CD4-positive, alpha-beta T cell treated with Interleukin-4 for 1 hour (primary cell): ENCODE measurements at places on chromosomes 11 and 22.
A peak's percentile ranks its signal among the peaks of the same experiment; 100 is the strongest.

- DNase-seq, result no peak
Observed at GRCh38 chr22:30302810-30303138, 13.5 kb upstream of the CASTOR1 start.

DNA sequence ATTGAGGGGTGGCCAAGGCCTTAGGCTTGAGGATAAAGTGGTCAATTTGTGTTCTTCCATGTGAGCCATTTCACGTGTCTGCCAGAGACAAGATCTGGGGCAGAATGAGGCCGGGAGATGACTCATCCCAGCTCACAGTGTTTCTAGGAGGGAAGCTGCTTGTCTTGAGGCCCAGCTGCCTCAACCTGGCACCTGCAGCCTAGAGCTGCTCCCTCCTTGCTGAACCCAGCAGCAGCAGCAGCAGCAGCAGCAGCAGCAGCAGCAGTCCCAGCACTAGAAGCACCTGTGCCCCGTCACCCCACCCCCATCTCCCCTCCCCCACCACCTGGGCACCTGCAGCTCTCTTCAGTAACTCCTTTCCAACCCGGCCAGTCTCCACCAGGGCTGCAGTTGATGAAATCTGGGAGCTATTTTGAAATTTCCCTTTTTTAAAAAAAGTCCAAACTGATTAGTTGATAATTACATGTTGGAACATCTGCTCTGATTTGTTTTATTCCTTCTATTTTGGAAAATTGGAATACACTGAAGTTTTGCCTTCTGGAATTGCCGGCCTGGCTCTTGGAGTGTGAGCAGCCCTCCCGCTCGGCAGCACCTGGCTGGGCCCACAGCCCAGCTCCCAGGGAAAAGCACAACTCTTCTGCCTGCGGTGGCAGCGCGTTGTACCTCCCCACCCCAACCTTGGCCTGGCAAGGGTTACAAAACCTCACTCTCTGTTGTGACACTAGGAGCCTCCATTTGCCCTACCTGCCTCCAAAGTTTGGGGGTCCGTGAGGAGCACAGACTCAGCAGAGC is 143.5 kb downstream of the NXPE2 start:
- no peak for DNase-seq

GRCh38 chr22:32542677-32543357 is 68.2 kb downstream of the FBXO7 start:
- no peak for DNase-seq

DNA sequence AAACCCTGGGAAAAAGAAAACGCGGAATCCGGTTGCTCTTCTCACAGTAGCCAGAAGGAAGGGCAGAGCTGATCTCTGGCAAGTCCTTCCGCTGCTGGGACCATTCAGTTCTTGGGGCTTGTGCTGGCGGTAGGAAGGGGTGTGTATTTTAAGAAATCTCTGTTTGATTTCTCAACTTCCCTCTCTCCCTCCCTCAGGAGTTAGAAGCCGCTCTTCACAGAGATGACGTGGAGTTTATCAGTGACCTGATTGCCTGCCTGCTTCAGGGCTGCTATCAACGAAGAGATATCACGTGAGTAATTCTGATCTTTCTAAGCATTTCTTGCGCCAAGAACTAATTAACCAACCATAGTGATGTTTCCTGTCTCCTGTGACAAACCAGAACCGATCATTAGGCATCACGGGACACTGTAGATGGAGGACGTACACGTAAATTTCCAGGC is 85.9 kb upstream of the SLC25A18 start:
- no peak for DNase-seq

- DNase-seq, result no peak
Observed at GRCh38 chr22:41482319-41482935, 13.5 kb downstream of the ACO2 start.

- no peak for DNase-seq
Observed at GRCh38 chr11:117424781-117425180, 97.1 kb downstream of the CEP164 start.

GRCh38 chr11:132008872-132009271 is 638.5 kb downstream of the NTM start:
- DNase-seq, result no peak

GRCh38 chr11:134155946-134156865 is 67.6 kb downstream of the NCAPD3 start:
- DNase-seq, result no peak

DNA sequence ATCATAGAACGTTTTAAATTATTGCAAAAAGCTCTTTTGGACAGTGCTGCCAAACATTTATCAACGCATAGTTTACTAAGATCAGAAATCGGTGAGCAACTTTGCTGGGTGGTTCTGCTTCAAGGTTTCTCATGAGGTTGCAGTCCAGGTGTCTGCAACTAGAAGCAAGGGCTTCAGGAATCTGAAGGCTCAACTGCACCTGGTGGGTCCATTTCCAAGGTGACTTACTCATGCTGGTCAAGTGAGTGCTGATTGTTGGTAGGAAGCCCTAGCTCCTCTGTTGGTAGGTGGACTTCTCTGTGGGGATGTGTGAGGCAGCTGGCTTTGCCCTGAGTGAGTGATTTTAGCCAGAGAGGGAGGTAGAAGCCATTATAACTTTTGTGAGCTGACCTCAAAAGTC is 22.5 kb downstream of the ARHGEF12 start:
- DNase-seq, result no peak

DNA sequence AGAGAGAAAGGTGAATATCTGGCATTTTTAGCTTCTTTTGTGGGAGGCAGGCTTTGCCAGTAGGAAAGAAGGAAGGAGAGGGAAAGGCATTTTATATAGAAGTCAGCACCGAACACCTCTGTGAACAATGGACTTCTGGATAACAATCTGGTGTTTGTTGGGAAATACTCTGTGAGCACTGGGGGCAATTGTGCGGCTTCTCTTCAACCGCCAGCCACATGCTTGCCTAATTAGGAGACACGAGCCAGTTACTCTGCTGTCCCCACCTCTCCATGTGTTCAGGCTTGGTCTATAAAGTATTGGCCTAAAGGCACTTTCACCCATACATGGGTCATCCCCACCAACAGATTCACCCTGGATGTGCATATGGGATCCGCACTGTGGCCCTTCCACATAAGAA is 523.6 kb downstream of the NTM start:
- DNase-seq, result no peak

DNA sequence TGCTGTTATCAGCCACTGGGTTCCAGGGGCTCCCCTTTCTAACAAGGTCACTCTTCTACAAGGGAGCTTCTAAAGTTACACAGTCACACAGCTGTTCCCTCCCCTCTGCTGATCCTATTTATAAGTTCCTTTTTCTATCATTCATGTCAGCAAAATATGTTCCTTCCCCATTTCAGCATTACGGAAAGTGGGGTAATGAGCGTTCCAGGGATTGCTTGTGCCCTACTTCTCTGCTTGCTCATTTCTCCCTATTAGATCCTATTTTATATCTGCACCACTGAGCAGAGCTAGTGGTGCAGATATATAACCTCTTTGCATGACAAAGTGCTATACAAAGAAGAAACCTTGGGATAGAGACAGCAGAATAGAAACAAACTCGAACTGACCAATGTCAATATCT is 22.7 kb upstream of the PLEKHB1 start:
- no peak for DNase-seq

GRCh38 chr11:113839842-113840241 is 35.5 kb downstream of the USP28 start:
- DNase-seq, result no peak

- DNase-seq, result no peak
Observed at GRCh38 chr11:120827820-120828219, 196.1 kb upstream of the TBCEL start.

- no peak for DNase-seq
Observed at GRCh38 chr22:43293259-43293654, 49.9 kb downstream of the SCUBE1 start.

- no peak for DNase-seq
Observed at GRCh38 chr11:26527685-26528084, 44.4 kb downstream of the MUC15 start.

DNA sequence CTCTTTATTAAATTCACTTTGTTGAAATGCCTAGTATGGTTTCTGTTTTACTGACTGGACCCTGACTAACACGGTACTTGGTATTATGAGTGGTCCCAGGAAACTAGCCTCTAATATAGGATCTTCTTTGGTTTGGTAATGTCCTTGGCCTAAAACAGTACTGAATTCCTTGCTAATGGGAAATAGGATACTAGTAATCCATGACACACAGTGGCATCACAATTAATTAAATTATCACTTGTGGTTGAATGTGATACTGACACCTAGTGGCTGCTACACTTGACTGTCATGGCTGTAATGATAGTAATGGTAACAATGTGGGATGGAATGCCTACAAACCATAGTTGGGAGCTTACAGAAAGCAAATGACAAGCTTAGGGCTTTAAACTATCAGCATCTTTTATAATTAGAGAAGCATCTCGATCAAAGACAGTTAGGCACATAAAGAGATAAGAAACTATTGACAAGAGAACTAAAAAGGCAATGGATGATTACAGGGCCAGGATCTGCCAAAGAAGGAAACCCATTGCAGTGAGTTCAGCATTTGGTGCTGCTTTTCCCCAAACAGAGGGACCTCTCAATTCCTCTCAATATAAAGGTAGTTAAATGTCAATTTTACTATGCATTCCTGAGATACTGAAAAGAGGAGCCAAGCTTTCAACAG is 8.6 kb downstream of the DNHD1 start:
- DNase-seq, result peak; percentile 52

- DNase-seq, result no peak
Observed at GRCh38 chr11:34641456-34641855, 20.6 kb downstream of the EHF start.

DNA sequence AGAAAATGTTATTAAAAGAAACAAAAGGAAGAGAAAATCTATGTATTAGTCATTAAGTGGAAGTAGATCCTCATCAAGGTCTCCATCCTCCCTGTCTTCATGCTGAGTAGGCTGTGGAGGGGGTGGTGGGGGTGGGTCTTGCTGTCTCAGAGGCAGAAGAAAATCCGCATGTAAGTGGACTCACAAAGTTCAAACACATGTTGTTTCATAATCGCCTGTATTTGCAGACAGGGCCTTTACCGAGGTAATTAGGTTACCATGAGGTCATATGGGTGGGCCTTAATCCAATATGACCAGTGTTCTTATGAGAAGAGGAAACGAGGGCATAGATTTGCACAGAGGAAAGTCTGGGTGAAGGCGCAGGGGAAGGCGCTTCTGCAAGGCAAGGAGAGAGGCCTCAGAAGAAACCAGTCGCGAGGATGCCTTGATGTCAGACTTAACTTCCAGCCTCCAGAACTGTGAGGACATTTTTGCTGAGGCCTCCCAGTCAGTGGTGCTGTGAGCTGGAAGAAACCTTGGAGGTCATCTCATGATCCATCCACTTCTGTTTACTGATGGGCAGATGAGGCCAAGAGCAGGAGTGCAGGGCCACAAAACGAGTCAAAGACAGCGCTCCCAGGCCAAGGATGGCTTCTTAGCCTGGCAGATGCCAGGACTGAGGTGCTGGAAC is 49.3 kb upstream of the THY1 start:
- no peak for DNase-seq

GRCh38 chr11:61034111-61034510 is 62.6 kb downstream of the CD6 start:
- DNase-seq, result no peak

- DNase-seq, result no peak
Observed at GRCh38 chr11:109401545-109401944, 20.4 kb upstream of the C11orf87 start.

GRCh38 chr11:119419834-119420492 is 3.0 kb downstream of the THY1 start:
- no peak for DNase-seq

GRCh38 chr22:49971232-49972162 is 10.9 kb downstream of the PIM3 start:
- DNase-seq, result peak; percentile 29

- DNase-seq, result no peak
Observed at GRCh38 chr22:33918676-33919365, 1.5 kb downstream of the LARGE1 start.

DNA sequence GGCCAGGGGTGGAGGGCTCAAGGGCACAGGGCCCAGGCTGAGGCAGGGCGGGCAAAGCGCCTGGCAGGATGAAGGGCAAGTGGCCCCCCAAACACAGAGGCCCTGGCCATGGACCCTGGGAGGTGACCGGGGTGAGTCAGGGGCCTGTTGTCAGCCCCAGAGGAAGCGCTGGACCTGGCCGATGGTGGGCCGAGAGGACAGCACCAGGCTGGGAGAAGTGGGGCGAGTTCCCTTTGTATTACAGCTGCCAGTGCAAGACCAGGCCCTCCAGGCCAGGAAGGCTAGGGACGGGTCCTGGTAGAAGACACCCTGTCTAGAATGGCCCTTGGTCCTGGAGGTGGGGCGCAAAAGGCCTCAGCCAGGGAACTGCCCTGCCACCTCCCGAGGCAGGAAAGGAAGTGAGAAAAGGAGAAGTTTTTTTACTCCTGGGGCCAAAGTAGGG is 12.8 kb downstream of the CXCR5 start:
- no peak for DNase-seq

DNA sequence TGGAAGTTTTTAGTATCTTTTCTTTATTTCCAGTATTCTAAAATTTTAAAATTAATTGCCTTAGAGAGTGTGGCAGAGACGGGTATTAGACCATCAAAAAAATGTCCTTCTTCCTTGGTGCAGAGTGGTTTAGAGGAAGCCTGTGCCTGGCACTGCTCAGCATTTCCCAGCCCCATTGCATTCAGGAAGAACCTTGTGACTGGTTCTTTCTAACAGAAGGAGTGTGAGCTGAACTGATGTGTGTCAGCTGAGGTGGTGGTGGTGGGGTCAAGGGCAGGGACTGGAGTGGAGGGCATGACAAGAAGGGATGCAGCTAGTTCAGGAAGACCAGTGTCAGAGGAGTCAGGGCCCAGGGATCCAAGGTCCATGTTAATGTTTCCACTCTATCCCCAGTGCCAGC is 58.7 kb upstream of the FDX1 start:
- DNase-seq, result no peak

- DNase-seq, result no peak
Observed at GRCh38 chr11:11774928-11775327, 66.8 kb upstream of the USP47 start.

DNA sequence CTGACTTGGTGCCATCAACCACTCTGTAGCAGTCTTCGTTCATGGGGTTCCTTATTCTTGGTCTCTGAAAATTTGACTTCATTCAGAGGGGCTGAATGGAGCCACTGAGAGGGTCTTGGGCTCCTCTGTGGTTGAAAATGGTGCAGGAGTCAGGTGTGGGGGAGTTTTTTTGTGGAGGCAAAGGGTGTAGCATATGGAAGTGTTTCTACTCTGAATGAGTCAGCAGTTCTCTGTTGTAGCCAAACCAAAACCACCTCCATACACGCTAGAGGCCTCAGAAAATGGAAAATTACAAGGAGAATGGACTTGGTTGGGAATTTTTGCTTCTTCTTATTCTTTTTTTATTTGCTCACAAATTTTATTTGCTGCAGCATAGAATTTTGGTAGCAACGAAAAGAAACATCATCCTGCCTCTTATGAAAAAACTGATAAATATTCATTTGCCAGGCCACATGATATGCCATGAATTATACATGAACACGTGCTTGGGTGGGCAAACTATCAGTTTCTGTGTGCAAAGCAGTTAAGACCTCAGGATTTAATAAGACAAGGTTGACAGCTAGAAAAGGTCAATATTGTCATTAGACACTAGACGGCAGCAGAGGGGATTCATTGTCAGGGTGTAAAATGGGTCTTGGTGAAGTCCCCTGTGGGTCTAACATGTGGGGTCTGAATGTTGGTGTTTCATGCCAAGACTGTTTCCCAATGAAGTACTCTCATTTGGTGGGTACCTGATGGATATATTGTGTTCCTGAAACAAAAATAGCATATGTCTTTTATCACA is 111.7 kb downstream of the MYO18B start:
- DNase-seq, result no peak
